Renal cortex interstitium (tissue), 15 donors: ENCODE measurements at places on chromosomes 6 and 20.

GRCh38 chr20:38973107-38973506 is 11.0 kb downstream of the DHX35 start:
- no peak for DNase-seq

- no peak for DNase-seq
Measured at GRCh38 chr20:25253606-25254275, 5.9 kb downstream of the PYGB start.

DNA sequence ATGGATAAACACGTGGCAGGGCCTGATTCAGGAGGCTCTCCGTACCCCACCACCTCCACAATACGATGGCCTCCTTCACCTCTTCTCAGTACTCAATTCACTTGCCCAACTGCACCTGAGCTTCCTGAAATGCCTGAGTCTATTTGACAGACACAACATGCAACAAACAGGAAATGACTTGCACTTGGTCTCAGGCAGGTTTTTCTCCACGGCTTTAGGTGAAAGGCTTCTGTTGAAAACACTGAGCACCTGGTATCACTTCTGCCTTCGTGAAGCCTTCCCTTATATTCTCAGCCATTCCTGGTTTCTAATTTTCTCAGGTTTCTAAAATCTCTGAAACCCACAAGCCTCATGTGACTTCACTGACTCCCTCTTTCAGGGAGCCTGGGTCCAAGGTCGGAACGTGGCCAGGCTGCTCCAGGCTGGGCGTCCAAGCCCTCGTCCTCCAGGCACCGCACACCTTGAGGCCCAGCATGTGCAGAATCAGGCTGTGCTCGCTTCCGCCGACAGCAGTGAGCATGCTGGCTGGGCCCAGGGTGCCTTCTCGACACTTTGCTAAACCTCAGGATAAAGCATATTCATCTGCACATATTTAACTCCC is 34.7 kb downstream of the TAF4 start:
- DNase-seq = no peak

DNA sequence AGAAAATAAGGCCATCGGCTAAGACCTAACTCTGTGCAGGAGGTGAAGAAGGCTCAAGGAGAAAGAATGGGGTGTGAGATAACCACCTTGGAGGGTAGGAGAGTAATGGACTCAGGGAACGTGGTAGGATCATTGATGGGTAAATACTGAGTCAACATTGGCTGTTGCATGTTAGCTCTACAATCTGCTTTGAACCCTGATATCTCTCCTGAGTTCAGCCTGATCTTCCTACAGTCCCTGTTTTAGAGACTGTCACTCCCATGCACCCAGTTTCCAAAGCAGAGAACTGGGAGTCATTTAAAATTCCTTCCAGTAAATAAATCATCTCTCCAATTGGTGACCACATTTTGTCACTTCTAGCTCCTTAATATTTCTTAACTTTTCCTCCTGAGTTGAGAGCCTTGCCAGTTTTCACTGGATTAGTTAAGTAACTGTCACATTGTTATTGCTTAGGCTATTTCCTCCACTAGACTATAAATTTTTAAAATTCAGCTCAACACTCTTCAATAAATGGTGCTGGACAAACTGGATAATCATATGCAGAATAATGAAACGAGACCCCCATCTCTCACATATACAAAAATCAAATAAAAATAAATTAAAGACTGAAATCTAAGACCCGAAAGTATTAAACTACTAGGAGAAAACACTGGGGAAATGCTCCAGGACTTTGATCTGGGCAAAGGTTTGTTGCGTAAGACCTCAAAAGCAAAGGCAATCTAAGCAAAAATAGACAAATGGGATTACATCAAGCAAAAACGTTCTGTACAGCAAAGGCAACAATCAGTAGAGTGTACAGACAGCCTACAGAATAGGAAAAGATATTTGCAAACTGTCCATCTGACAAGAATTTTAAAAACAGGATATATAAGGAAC is 138.9 kb upstream of the TMEM170B start:
- no peak for DNase-seq

- DNase-seq = no peak
Measured at GRCh38 chr6:134599079-134599478, 281.2 kb upstream of the SGK1 start.

DNA sequence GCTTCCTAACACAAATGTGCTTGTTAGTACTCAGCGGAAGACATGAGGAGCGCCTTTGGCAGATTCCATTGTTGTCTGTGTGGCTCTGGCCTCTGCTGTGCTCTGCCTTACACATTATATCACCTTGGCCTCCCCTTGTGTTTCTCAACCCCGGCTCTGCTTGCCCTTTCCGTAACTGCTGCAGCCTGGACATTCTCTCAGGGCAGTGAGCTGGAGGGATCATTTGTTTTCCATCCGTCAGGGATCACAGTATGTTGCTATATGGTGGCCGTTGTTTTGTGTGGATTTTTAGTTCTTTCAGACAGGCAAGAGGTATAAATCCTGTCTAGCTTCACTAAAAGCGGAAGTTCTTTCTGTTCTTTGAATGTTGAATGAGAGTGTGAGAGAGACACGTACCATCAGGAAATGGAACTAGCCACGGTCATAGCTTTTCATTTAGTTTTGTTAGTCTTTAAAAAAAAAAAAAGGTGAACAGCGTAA is 175.1 kb downstream of the JARID2 start:
- no peak for DNase-seq

- no peak for DNase-seq
Measured at GRCh38 chr6:55560290-55560885, 18.6 kb downstream of the HMGCLL1 start.

DNA sequence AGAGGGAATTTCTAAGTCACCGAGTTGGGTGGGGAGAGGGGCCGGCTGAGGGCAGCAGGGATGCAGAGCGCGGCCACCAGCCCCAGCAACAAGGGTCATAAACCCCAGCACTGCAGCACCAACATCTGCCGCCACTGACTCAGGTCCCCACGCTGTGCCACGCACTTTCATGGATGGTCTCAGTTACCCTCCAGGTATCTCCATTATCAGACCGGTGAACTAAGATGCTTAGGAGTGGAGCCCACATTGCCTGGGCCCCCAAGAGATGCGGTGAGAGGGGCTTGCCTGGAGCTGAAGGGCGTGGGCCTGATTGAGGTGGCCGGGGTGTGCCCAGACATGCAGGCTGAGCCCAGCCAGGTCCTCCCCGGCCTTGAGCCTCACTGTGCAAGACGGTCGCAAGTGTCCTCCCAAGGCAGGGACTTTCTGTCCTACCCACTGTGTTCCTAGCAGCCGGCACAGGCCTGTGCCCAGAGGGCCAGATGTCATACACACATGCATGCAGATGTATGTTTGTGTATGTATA is 19.3 kb downstream of the RBM38 start:
- DNase-seq = no peak

DNA sequence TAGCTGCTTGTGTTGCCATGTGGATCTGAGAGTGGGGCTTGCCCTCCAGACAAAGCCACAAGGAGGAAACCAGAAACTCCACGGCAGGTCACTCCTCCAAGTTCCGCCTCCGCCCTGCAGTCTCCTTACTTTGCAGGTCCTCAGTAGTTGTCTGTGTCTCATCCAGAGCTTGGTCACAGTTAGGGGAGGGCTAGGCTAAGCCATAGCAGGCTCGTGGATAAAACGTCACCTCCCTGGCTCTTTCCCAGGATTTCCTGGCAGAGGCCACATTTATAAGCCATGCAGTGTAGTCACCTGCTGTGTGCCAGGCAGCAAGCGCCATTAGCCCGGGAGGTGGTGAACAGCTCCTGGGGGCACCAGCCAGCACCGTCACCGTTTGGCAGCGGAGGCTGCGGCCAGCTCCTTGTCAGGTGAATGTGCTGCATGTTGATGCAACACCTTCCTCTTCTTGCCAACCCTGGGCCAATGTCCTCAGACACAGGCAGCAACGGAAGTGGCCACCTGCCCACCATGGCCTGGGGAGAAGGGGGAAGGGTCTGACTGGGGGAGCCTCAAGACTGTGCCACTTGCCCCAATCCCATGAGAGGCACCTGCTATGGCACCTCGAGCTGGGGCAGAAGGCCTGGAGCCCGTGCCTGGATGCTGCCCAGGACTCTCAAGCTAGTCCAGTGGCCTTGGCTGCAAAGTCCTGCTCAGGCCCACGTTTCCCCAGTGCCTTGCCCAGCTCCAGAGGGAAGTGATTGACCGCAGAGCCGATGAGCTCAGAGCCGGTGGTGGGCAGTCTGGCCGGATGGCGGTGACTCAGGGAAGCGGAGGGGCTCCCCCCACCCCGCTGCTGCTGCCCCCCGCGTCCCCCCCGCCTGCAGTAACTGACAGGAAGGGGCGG is 39.0 kb upstream of the SLCO4A1 start:
- DNase-seq = no peak

GRCh38 chr6:996271-996852 is 303.4 kb upstream of the EXOC2 start:
- DNase-seq = no peak

GRCh38 chr6:6878887-6879585 is 228.7 kb upstream of the RREB1 start:
- no peak for DNase-seq

DNA sequence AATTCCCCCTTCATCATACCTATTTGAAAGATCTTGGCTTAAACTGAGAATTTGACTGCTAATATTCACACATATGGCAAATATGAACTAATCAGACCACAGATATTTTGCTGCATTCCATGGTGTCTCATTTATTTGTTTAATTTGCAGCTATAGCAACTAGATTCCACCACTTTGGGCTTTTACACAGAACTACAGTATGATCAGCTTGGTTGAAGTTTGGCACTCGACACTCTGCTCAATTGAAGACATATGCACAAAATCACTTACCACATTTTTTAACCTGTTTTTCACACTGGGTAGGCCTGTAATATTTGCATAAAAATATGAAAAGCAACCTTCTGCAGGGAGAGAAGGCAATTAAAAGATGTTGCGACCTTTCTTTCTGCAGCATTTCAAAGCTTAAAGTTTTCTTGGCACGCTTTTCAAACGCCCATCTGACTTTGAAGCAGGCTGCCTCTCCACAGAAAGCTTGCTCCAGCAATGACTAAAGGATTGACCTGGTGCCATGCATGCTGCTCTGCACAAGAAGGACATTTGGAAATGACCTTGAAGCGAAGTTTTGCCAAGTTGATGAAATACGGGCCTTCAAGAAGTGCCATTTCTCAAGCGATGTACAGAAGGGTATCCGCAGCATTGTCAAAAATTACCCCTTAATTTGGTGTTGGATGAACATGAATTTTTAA is 126.7 kb downstream of the AIG1 start:
- no peak for DNase-seq

GRCh38 chr6:143939364-143939763 is 68.7 kb downstream of the PLAGL1 start:
- no peak for DNase-seq
